ENCODE measurements at places on chromosomes 2 and 18.

DNA sequence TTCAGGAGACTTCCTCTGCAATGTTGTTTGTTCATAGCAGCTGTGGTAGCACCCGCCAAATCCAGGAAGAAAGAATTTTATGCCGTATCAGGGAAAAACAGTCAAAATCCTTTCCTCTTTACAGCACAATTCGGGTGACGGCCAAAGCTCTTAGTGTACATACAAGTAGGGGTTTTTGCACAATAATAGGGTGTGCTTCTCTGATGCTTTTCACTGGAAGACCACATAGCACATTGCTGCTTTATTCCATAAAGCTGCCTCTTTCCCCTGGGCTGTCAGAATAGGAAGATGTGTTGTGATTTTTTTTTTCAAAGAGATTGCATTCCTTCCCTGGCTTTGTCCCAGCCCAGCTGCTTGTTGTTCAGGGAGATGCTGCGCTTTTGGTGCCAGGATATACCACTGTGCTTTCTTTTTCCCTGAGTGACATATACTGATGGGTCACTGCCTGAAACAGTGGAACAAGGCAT, 27.2 kb upstream of the LANCL1 start:
- no peak for DNase-seq

DNA sequence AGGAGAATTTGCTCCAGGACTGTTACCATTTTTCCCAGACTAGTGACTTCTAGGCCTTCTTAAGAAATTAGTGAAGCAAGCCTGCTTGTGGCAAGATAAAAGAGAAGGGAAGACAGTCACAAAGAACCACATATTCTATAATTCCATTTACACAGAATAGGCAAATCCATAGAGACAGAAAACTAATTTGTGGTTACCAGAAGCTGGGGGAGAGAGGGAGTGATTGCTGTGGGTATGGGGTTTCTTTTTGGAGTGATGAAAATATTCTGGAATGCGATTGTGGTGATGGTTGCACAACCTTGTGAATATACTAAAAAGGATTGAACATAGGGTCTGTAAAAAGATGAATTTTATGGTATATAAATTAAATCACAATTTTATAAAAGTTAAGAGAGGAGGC, 37.5 kb upstream of the SIX2 start:
- no peak for DNase-seq

DNA sequence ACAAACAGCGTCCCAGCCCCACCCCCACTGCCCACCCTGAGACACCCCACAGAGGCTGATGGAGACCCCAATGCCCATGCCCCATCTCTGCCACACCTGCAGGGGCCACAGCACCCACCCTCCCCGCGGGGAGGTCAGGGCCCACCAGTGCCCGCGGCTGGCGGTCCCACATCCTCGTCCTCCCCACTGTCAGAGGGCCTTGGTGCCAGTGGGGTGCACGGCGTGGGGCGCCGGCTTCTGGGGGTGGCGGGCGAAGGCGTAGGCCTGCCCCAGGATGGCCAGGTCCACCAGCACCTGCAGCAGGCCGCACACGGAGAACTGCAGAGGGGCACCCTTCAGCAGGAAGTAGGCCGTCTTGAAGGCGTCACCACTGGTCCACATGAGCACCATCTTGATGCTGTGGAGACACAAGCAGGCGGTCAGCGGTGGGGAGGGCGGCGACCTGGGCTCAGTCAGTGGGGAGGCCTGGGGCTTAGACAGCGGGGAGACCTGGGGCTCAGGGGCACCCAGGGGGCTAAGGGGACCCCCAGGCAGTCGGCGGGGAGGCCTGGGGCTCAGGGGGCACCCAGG, 47.6 kb downstream of the SLC66A2 start:
- no peak for DNase-seq

DNA sequence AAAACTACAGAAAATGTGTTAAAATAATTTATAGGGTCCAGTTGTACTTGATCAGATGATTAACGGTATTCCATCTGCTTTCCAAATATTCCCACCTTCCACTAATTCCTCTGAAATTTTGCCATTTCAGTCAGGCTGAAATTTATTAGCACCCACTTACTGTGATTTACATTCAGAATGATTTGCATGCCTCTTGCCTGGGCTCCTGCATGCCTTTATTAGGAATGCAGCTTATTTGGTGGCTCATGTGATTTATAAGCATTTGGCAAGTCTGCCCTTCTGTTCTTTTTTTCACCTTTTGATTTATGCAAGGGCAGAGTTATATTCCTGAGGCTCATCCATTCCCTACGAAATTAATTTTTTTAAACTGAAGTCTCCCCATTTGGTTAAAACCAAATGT, 1594.5 kb upstream of the PIK3C3 start:
- DNase-seq = no peak

DNA sequence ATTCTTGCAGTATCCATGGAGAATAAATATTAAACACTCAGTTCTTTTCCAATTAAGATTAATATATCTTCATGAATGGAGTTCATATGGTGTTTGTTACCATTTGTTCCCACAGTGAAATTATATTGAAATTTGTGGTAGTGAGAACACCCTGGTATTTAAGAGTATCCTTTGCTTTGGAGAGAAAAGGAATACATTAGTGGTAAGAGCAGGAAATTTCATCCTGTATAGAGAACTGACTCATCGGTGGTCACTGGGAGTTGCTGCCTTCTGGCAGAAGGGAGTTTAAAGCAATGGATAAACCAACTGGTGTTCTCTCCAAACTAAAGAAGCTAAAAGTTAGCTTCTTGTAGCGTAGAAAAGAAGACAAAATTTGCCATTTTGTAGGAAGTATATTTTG, 107.3 kb downstream of the MYO1B start:
- DNase-seq = no peak

DNA sequence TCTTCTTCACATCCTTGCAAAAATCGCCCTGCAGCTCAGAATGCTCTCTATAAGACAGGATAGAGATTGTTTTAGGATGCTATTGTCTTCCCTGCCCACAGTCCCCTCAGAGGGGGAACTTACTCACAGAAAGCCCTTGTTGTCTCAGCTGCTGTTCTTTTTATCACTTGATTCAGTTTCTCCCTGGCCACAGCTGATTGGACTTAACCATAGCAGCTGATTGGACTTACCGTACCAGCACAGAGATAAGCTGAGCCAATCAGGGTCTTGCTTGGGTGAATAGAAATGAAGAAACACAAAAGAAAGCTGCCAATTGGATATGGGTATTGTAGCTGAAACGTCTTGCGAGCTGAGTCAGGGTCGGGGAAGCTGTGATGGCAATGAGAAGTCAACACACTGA, 194.2 kb upstream of the MEX3C start:
- no peak for DNase-seq
